ENCODE measurements at places on chromosomes 5 and 9.

- DNase-seq, result no peak
Observed at GRCh38 chr9:134605351-134605965, 36.1 kb upstream of the COL5A1 start.

- DNase-seq, result no peak
Observed at GRCh38 chr5:102958481-102959011, 161.4 kb downstream of the GIN1 start.

GRCh38 chr9:130756037-130756436, 62.5 kb downstream of the EXOSC2 start:
- DNase-seq, result no peak

DNA sequence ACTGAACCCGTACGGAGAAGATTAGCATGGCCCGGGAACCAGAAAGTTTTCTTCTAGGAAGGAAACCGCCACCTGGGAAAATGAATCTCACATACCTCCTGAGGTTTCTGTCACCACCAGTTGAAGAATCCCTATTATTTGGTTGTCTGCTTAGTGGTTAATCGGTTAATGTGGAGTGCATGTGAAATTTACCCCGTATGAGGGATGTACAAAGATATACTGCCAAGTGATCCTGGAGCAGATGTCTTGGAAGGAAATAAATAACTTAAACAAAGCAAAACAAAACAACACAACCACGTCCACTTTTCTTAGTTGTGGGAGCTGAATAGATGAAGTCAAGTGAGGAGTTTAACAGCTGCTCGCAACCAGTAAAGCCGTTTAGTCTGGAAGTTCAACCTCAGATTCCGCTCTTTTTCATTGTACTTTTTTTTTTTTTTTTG, 3.8 kb downstream of the DMRT2 start:
- no peak for DNase-seq

DNA sequence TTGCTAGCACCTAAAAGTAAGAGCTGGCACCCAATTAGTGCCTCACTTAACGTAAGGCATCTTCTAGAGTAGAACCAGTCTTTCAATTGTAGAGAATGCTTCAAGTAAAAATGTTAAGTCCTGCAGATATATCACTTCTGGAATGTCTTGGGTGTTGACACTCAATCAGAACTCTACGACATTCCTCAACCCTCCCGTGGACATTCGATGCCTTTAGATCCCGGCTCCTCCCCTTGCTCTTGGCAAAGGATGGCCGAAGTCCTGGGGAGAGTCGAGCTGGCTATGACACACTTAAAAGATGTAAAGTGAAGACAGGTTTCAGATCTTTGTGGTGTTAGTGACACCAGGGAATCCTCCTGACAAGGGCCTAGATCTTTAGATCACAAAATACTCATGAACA, 87.5 kb upstream of the ERCC6L2 start:
- no peak for DNase-seq

DNA sequence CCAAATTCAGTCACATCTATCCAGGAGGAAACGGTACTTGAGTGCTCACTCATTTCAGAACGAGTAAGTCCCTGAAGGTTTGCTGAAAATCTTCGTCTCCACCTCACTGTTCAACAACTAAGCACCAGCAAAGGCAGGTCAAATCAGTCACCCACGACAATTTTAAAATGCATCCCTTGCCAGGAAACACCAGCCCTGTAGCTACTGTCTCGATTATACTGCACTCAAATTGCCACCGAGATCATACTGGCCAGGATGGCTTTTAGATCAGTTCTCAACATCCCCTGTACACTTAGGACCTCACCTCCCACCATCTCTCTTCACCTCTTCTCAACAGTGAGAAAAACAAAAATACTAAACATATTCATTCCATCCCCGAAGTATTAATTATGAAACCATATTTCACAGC, 298.6 kb downstream of the AGTPBP1 start:
- DNase-seq, result no peak

- no peak for DNase-seq
Observed at GRCh38 chr5:53871775-53872174, 311.3 kb downstream of the NDUFS4 start.

DNA sequence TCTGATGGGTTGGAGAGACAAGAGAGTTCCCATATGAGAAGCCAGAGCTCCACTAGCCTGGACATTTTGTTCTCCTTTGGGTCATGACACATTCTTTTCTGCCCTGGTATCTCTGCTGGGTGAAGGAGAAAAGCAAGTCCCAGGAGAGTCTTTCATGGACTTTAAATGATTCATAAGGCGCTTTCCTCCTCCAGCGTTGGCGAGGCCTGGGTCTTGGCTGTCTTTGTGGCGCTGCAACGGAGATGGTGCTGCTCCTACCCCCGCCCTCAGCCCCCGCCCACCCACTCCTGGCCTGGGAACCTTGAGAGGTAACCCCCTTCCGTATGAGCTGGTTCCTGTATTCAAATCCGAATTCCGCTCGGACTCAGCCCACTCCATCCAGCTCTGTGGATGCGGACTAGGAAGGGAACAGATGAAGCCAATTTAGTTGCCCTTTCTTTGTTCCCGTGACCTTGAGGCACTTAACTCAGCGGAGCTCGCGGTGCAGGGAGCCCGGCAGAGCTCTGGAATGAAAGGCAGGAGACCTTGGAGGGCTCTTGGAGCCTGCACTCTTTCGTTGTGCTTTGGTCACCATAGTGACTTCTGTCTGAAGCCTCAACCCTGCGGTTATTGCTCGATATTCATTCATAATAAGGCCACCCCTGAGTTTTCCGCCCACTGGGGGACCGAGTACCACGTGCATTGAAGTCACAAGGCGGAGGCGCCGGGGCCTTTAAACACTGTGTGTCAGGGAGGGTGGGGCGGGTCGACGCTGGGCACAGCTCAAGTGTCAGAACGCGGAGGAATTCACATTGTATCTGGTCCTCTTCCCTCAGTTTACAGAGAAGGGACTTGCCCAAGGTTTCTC, 14.0 kb upstream of the PWWP2A start:
- DNase-seq, result no peak

DNA sequence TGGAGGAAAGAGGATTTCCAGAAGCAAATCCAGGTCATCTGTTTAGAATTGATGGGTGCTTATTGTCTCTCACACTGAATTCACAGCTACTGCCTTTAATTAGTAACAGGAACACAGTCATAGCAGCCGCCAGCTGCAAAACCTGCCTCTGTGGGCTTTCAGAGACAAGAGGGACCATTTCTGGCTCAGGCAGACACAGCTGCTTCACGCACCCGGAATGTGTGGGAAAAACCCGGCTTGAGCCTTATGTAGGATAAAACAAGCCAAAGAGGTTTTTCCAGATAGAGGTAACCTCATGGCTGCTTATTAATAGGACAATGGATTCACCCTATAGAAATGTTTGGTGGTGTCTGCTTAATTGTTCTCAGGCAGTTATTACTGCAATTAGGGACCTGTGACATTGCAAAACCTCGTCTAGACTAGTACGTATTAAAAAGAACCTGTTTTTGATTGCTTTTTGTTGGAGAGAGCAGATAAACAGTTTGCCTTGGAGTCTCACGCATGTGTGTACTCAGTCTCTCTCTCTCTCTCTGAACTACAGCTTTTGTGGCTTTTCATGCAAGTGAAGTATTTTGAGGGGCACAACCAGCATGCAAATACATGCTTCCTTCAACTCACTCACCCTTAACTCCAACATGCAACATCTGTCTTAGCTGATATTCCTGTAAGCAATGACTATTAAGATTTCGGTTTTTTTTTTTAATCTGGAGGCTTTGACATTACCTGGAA, 302.7 kb downstream of the PLK2 start:
- no peak for DNase-seq

GRCh38 chr5:151128817-151129216, 28.8 kb downstream of the ANXA6 start:
- DNase-seq, result no peak

DNA sequence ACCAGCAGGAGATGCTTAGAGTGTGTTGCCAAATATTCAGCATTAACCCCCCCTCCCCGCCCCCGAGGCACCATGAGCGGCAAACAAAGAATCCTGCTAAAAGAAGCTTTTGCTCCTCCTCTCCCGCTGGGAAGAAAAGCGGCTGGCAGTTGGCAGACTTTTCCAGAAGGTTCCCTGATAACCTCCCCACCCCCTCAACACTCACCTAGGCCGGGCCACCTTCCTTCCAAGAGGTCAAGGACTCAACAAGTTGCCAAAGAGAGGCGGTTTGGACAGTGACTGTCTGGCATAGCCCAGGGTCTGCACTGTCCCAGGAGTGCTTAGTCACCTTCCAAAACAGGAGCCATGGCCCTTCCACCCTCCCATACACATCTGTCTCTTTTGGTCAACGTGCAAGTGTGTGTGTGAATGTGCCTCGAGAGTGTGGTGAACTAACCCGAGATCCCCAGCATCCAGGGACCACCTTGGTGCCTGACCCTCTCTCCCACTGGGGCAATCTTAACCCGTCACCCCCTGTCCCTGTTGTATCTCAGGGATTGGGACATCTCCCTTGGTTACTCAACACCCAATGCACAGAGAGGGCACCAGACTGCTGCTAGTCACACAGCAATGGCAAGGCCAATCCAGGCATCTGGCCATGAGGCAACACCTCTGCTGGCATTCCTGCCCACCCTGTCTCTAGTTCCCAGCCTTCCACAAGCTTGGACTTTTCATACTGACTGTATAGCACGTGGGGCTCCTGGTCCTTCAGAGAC, 18.9 kb downstream of the CAMK2A start:
- DNase-seq, result no peak

- no peak for DNase-seq
Observed at GRCh38 chr5:36950586-36951457, 74.3 kb downstream of the NIPBL start.

DNA sequence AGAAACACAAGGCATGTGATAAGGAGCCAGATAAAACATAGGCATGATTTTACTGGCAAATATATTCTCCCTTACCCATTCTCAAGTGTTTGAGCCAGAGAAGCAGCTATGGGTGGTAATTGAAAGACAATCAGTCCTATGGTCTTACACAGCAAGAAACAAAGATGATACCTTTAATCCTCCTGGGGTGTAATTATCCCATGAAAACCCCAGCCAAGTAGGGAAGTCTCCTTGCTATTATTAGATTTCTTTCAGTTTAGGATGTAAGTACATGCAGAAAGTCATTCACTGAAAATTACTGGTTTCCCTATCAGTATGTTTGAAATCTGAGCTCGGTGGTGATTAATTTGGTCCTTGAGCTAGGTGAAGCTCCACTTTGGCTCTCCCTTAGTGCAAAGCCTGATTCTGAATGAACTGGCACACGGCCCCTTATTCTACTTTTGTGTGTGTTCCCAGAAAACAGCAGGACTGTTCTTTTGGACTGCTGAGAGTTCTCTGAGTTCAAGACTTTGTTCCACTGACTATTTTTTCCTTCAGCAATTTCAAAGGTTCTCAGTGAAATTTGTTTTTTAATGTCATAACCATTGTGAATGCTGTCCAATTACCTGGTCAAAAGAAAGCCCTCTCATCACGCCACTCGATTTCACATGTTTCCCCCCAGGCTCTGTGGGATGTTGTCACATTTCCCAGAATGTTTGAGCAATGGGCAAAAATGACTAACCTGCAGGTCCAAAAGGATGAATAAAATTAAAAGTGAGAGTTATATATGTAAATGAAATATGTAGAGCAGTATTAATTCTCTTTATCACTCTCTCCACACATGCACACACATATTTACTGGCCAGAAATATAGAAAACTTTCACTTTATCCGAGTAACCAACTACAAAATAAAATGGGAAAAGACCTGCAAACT, 343.0 kb downstream of the RAB3C start:
- DNase-seq, result no peak

All from cortex of kidney (tissue), 1 donor.